ENCODE measurements at places on chromosomes 6 and 20.

- no peak for DNase-seq
Measured at GRCh38 chr6:4220558-4220957, 85.2 kb upstream of the ECI2 start.

DNA sequence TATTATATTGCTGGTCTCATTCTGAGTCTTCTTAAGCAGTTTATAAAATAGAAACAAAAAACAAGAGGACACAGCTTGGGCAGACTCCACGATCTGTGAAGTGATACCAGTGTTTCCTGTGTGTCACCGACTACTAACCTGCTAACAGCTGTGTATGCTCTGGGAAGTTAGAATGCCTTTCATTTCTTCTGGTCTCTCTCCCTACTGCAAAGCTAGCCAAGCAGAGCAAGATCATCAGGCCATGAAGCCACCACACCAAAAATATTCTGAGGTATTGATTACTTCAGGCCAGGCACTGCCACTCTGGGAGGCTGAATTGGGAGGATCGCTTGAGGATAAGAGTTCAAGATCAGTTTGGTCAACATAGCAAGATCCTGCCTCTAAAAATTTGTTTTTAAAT is 46.9 kb upstream of the SMIM29 start:
- DNase-seq = no peak

DNA sequence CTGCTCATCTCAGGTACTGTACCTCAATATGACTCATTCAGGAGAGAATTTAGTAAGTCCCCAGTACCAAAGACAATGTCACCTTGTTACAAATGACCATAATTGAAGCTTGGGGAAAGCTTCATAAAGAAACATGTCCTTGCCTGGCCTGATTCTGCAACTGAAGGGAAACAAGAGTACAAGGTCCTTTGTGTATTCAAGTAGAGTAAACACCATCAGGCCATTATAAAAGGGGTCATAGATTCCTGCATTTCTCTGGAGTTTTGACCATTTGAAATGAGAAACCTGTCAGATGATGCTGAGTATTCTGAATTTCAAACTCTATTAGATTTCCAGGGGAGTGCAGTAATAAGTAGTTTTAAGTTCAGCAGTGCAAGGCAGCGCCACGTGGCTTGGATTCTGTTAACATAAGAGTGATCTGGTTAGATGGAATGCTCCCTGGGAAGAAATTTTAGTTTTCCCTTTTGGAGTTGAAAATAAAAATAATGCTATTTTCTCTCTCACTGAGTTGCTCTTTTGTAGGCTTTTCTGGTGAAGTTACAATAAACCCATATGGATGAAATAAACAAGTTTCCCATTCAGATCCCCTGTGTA is 1054.3 kb downstream of the EPHA7 start:
- DNase-seq = no peak

- DNase-seq = no peak
Measured at GRCh38 chr20:22728146-22728745, 143.9 kb upstream of the FOXA2 start.

DNA sequence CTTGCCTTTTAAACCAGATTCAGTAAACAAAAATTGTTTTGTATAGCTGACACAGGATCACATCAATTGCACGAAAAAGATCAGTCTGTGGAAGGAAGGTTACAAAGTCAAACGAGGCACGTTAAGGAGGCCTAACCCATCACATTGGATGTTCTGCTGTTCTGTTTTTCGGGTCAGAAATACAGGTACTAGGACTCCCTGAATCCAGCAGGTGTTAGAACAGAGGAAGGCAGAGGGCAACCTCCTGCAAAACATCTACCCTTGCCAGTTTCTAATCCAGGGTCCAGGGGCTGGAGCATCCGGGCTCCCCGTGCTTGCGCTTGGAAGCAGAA is 64.6 kb downstream of the PLG start:
- no peak for DNase-seq

DNA sequence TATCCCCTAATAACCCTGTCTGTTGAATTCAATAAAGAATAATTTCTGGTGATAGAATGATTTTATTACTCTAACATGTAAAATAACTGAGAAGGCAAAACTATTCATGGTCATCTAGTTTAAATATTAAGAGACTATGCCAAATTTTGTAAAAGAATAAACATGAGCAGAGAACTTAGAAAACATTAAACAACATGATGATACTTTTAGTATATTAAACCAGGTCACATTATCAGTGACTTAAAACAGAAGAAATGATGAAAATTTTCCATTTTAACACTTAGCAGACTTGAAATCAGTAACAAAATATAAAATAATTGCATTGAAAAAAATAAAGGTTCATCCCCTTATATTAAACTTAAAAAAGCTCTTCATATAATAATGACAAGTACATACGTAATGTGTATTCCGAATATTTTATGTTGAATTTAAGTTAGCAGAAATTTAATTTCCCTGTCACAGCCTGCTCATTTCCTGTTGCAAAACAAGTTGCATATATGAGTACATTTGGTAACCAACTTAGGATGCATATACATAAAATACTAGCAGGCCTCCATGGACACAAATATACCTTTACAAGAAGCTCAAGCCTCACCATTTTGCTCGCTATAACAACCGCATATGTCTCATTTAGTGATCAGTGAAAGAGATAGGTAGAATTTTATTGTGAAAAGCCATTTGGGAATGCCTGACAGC is 40.6 kb downstream of the DTNBP1 start:
- peak; percentile 12 for DNase-seq

DNA sequence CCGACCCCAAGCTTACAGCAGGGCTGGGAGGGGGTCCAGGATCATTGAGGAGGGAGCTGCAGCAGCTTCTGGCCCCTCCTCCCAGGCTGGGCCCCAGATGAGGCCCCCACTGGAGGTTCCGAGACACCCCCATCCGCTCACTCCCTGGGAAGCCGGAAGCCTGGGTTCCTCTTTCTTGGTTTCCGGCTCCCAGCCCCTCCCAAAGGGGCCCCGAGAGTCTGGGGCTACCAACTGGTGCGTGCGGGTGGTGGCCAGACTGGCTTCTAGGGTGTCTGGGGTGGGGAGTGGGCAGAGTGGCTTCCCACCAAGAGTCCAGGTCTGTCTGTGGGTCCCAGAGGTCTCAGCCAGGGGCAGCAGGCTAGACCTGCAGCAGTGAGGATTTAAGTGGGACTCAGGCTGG is 2.2 kb downstream of the RGS19 start:
- DNase-seq = no peak

DNA sequence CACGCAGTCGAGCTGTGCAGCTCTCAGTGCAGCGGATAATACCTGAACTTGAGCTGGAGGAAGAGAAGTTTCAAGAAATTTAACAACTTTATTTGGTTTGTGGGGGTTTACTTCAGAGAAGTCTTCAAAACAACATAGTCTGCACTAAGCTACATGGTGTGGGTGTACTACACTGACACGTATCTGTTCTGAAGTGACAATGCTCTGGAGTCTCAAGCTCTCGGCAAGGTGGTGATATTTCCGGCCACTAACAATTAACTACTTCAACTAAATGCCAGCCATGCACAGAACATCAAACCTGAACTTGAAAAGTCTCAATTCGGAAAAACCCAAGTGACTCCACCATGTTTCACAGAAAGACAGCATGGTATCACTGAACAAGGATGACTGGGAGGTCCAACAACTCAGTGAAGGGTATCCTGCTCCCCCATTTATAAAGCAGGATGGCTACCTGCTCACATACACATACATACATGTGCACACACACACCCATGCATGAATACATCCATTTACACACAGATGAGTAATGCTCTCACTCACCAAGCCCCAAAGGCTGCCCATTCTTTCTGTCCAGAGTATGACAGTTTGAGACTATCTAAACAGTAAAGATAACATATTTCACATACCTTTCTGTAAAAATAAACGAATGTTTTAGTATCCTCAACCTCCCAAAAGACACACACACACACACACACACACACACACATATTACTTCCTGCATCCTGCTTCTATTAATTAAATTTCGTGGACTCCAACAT is 15.4 kb upstream of the ANKRD60 start:
- DNase-seq = no peak

DNA sequence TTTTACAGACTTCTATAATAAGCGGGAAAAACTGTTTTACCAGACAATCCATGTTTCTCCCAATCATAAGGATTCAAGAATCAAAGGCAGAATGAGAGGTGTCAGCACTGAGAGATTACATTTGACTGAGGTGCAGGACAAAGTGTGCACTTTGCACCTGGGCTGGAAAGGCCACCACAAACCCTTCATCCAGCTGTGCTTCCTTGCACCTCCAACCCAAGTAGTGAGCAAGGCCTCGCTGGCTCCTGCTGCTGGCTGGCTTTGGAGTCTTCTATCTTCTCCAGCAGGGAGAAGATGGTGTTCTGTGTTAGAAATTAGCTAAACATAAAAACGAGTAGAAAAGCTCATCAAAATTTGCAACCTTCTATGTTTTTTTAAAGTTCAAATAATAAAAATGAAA is 77.7 kb downstream of the CHD6 start:
- DNase-seq = no peak

DNA sequence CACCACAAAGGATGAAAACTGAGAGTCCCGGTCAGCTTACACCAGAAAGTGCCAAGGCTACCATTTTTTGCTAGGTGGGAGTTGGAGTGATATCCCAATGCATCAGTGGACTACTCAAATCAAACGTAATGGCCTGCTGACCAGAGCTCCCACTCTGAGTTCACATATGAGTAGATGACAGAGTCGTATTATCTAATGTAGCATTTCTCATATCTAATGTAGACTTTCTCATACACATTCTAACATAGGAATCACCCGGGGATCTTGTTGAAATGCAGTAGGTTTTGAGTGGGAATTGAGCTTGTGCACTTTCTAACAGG is 38.4 kb upstream of the FUCA2 start:
- no peak for DNase-seq

DNA sequence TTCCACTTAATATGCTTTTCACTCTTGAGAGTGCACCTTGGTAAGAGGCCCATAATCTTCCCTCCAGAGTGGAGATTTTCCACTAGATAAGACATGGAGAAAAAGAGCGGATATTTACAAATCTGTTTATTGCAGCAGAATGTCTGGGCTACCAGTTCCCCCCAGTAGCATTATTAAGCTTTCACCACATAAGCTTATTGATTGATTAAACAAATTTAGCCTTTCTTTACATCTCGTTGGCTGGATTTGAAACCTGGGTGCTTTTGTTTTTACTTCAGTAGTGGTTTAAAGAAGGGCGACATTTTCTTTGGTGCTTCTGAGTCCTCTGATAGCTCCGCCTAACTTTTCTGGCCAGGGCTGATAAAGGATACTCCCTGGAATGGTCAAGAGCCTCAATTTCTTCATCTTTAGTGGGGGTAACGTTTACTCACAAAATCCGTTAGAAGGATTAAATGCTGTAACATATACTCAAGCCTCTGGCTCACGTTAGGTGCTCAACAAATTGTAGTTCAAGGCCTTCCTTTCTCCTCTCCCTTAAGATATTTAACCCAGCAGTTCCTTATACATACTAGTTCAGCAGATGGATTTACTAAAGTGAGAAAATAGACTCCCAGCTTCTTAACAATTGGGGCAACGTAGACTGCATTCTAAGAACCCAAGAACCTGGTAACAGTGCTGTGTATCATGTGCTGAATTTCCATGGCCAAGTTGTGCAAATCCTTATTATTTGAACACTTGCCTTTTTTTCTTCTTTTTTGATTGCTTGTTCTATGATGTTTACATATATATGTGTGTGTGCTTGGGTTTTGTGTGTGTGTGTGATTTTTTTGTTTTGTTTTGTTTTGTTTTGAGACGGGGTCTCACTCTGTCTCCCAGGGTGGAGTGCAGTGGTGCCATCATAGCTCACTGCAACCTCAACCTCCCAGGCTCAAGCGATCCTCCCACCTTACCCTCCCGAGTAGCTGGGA is 91.4 kb downstream of the RREB1 start:
- DNase-seq = peak; percentile 85
